Left lung (tissue), 14 donors: ENCODE measurements at places on chromosomes 5 and 9.

DNA sequence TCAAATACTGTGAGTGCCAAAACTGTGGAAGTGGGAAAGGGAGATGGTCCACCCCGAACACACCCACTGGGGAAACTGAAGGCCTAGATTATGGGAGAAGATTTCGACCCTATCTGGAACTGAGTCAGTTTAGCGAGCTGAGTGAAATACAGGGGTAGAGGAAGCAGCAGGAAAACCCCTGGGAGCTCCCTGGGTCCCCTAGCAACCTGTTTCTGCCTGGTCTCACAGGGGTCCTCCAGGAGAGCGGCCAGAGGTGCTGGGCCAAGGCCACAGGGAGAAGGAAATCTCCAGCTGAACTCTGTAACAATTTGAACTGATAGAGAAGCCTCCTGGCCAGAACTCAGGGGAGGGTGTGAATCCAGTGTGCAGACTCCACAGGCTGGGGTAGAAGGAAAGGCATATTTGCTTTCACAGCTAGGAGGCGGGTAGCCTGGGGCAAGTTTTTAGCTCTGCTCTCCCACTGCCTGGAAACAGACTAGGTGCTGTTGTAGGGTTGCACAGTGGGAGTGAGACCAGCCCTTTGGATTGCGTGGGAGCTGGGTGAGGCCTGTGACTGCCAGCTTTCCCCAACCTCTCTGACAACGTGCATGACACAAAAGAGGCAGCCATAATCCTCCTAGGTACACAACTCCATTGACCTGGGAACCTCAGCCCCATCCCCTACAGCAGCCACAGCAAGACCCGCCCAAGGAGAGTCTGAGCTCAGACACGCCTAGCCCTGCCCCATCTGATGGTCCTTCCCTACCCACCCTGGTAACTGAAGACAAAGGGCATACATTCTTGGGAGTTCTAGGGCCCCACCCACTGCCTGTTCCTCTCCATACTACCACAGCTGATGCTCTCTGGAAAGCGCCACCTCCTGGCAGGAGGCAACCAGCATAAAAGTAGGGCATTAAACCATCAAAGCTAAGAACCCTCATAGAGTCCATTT lies 78.8 kb upstream of the GPBP1 start:
- H3K36me3 ChIP-seq, result no peaks in the 10 kb centered on the region
- H3K27me3 ChIP-seq, result no peaks in the 10 kb centered on the region
- no peak for DNase-seq
- H3K4me3 ChIP-seq, result no peak overlapping the region

- no peak overlapping the region for H3K27ac ChIP-seq
- H3K4me3 ChIP-seq, result no peak overlapping the region
- H3K4me1 ChIP-seq, result no peaks in the 10 kb centered on the region
Measured at GRCh38 chr5:4613440-4613839, 526.7 kb upstream of the ADAMTS16 start.

DNA sequence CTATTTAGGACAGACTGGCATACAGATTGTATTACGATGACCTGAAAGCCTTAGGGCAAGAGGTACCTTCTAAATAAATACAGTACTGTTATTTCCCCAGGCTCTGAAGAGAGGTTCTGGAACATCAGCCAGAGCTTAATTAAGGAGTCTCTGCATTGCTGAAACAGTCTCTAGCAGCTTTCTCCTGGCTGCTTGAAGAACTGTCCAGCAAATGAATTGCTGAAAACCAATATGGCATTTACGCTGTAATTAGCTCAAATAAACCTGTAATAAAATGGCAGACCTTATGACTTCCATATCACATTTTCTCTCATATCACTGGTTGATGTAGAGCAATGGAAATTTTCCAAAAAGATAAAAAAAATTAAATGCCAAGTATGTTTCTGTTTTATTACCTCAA lies 636.3 kb downstream of the GABRG2 start:
- H3K36me3 ChIP-seq, result no peaks in the 10 kb centered on the region
- no peaks in the 10 kb centered on the region for H3K27me3 ChIP-seq
- DNase-seq, result no peak
- H3K4me1 ChIP-seq, result no peaks in the 10 kb centered on the region

DNA sequence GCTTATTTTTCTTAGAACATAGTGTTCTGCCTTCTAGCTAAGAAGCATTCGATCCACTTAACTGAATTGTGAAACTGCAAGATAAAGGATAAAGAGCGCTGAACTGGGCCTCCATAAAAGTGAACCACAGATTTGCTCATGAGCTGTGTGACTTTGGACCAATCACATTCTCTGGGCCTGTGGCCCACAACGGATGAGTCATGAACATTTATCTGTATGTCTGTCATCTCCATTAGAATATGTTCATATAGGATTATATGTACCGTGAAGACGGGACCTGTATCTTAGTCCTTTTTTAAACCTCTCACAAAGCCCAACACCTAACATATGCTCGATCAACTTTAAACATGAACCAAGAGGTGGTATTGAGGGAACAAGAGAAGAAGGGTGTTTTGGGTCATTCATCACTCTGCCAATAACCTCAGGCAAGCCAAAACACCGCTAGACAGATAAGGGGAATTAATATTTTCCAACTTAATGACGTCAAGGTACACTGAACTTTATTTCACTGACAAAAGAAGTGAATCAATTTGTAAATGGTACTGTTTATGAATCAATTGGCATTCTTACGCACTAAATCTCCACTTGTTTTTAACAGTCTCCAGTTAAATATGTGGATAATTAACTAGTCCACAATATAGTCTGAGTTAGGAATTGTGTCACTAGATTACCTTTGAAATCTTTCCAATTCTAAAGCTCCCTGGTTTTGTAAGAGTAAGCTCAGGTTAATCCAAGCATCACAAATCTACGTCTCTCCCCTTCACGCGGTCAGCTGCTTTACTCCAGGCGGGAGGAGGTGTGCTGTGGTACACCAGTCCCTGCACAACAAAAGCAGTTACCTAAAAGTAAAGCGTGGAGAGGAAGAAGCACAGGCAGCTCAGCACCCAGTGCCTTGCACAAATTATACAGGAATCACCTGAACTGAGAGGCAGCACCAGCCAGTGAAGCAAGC lies 1.6 kb downstream of the TMEM245 start:
- H3K4me1 ChIP-seq, result peaks cover 13% of the 10 kb centered on the region
- H3K4me3 ChIP-seq, result peak overlapping the region; percentile 90
- no peaks in the 10 kb centered on the region for H3K27me3 ChIP-seq
- DNase-seq, result no peak
- H3K27ac ChIP-seq, result peak overlapping the region; percentile 89

DNA sequence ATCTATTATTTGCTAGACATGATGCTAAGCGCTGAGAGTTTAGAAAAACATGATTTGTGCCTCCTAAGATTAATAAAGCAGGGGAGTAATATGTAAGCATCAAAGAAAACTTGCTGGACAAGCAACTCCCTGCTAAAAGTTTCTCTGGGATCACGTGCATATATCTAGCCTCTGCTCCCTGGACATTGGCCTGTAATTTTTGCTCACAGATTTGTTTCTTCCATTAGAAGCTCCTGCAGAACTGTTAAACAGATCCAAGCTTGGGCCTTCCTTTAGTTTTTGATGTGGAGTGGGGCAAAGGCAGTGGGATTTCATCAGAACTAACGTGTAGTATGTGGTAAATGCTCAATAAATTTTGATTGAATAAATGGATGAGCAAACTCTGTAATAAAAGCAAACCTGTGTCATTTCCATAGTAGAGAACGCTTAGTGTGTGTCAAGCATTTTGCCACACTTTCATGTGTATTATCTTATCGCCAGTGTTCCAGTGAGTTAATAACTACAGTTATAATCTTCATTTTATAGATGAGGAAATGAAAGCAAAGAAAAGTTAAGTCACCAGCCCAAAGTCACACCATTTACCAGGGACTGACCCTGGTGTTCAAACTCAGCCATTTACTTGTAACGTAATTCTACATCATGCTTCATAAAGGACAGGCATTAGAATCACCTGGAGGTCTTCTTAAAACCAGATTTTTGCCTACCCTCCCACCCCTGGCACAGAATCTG lies 100.3 kb downstream of the PCSK5 start:
- H3K4me3 ChIP-seq, result no peak overlapping the region
- H3K27me3 ChIP-seq, result no peaks in the 10 kb centered on the region
- no peak for DNase-seq

- no peaks in the 10 kb centered on the region for H3K36me3 ChIP-seq
- H3K27me3 ChIP-seq, result peaks cover 35% of the 10 kb centered on the region
- H3K4me1 ChIP-seq, result no peaks in the 10 kb centered on the region
- no peak overlapping the region for H3K4me3 ChIP-seq
Measured at GRCh38 chr9:135570456-135570855, 8.9 kb downstream of the PAEP start.

DNA sequence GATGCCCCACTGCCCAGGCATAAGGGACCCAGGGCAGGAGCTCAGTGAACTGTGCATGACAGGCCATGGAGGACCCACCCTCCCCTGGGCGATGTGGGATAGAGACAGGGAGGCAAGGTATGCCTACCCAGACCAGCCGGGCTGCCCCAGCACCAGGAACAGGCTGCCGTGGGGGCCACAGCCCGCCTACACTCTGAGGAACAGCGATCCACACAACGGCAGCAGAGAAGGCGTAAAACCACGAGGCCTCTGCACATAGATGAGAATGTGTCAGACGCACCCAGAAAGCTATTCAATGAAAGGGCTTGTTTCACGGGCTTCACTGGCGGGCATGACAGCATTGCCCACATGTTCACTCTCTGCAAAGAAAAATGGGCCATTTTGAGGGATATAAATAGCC lies 49.5 kb downstream of the SEMA4D start:
- H3K27ac ChIP-seq, result no peak overlapping the region
- no peak for DNase-seq
- H3K4me1 ChIP-seq, result no peaks in the 10 kb centered on the region
- no peaks in the 10 kb centered on the region for H3K27me3 ChIP-seq
- no peak overlapping the region for H3K4me3 ChIP-seq

GRCh38 chr5:146118322-146118721 lies 12.9 kb upstream of the PLAC8L1 start:
- no peak overlapping the region for H3K27ac ChIP-seq
- H3K27me3 ChIP-seq, result no peaks in the 10 kb centered on the region
- no peak for DNase-seq
- no peaks in the 10 kb centered on the region for H3K4me1 ChIP-seq
- H3K36me3 ChIP-seq, result peaks cover 95% of the 10 kb centered on the region

- DNase-seq, result no peak
- no peaks in the 10 kb centered on the region for H3K4me1 ChIP-seq
- peaks cover 3% of the 10 kb centered on the region for H3K36me3 ChIP-seq
- no peak overlapping the region for H3K27ac ChIP-seq
- no peaks in the 10 kb centered on the region for H3K27me3 ChIP-seq
Measured at GRCh38 chr9:131854334-131854733, 114.5 kb upstream of the RAPGEF1 start.

DNA sequence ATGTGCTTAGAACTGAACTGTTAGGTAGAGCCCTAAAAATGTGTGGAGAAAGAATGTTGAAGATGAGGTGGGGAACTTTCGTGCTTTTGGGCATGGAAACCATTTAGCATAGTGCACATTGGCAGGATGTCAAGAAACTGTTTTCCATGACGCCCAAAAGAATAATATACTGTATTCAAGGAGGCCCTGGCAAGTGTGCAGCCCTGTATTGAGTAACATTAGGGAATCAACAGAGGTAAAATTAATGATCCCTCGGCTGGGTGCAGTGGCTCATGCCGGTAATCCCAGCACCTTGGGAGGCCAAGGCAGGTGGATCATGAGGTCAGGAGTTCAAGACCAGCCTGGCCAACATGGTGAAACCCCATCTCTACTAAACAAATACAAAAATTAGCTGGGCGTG lies 20.9 kb upstream of the PLIN2 start:
- no peaks in the 10 kb centered on the region for H3K4me1 ChIP-seq
- H3K27me3 ChIP-seq, result no peaks in the 10 kb centered on the region
- no peaks in the 10 kb centered on the region for H3K36me3 ChIP-seq
- no peak overlapping the region for H3K27ac ChIP-seq
- H3K4me3 ChIP-seq, result no peak overlapping the region
- DNase-seq, result no peak

- no peaks in the 10 kb centered on the region for H3K36me3 ChIP-seq
- no peak overlapping the region for H3K4me3 ChIP-seq
- H3K27ac ChIP-seq, result no peak overlapping the region
- H3K4me1 ChIP-seq, result no peaks in the 10 kb centered on the region
- H3K27me3 ChIP-seq, result no peaks in the 10 kb centered on the region
Measured at GRCh38 chr5:102743900-102744299, 11.2 kb upstream of the PAM start.

- no peak overlapping the region for H3K27ac ChIP-seq
- H3K4me3 ChIP-seq, result no peak overlapping the region
- H3K27me3 ChIP-seq, result no peaks in the 10 kb centered on the region
- DNase-seq, result no peak
- no peaks in the 10 kb centered on the region for H3K36me3 ChIP-seq
Measured at GRCh38 chr5:31569068-31569467, 37.0 kb downstream of the C5orf22 start.

GRCh38 chr5:150497274-150497988 lies 10.5 kb upstream of the NDST1 start:
- no peak overlapping the region for H3K4me3 ChIP-seq
- peak overlapping the region; percentile 73 for H3K27ac ChIP-seq
- peaks cover 29% of the 10 kb centered on the region for H3K4me1 ChIP-seq
- H3K27me3 ChIP-seq, result no peaks in the 10 kb centered on the region

GRCh38 chr5:66830636-66831035 lies 234.4 kb downstream of the MAST4 start:
- no peaks in the 10 kb centered on the region for H3K4me1 ChIP-seq
- DNase-seq, result no peak
- H3K36me3 ChIP-seq, result no peaks in the 10 kb centered on the region
- no peak overlapping the region for H3K27ac ChIP-seq
- H3K27me3 ChIP-seq, result peaks cover 11% of the 10 kb centered on the region

DNA sequence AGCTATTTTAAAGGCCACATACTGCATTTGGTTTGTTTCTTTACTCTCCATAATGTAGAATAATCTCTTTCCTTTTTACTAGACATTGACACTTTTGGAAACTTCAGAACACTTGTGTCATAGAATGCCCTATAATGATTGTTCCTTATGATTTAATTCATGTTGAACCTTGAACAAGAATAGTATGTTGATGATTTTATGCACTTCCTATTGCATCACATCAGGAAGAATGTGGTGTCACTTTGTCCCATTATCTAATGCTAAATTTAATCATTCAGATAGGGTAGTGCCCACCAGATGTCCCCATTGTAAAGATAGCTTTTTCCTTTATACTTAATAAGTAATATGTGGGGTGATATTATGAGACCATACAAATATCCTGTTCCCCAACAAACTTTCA lies 19.4 kb upstream of the DEPDC1B start:
- no peak for DNase-seq
- no peaks in the 10 kb centered on the region for H3K4me1 ChIP-seq
- peaks cover 8% of the 10 kb centered on the region for H3K27me3 ChIP-seq
- no peak overlapping the region for H3K27ac ChIP-seq

- no peak overlapping the region for H3K4me3 ChIP-seq
- no peaks in the 10 kb centered on the region for H3K4me1 ChIP-seq
- no peak for DNase-seq
- no peaks in the 10 kb centered on the region for H3K36me3 ChIP-seq
Measured at GRCh38 chr5:4348423-4348822, 752.8 kb downstream of the IRX1 start.

DNA sequence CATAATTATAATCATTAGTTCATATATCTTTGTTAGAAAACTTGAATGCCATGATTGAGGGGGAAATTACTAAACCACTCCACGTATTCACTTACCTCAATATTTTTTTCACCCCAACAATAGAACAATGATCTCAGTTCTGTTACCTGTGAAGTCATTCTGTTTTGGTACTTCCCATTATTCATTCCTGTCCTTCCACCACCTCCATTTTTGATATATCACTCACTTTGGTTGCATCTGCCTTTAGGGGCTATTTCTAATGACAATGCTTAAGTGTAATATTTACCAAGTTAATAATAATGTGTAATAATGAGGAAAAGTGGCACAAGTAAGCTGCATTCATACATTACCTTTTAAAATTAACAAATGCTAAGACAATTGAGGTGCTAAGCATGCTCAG lies 218.4 kb downstream of the SPATA31D1 start:
- no peaks in the 10 kb centered on the region for H3K4me1 ChIP-seq
- H3K27ac ChIP-seq, result no peak overlapping the region
- no peak overlapping the region for H3K4me3 ChIP-seq
- H3K36me3 ChIP-seq, result no peaks in the 10 kb centered on the region
- no peak for DNase-seq
